Activated T-cell treated with anti-CD3 and anti-CD28 coated beads, Interleukin-2, amount 50 U/mL, for 1 hour (primary cell): ENCODE measurements at places on chromosomes 4 and X.
A peak's percentile ranks its signal among the peaks of the same experiment; 100 is the strongest.

GRCh38 chrX:7111518-7111917 is 36.0 kb upstream of the STS start:
- no peak for DNase-seq

GRCh38 chrX:124421898-124422655 is 75.7 kb downstream of the SH2D1A start:
- no peak for DNase-seq

DNA sequence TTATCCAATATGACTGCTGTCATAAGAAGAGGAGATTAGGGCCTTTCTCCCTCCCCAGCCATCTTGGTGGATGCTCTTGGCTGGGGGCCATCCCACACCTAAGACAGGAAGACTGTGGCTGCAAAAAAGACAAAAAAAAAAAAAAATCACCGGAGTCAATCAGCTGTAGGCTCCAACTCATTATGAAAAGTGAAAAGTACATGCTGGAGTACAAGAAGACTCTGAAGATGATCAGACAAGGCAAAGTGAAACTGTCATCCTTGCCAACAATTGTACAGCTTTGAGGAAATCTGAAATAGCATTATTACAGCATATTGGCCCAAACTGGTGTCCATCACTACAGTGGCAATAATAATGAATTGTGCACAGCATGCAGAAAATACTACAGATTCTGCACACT is 5.2 kb downstream of the EGFL6 start:
- DNase-seq, result no peak

DNA sequence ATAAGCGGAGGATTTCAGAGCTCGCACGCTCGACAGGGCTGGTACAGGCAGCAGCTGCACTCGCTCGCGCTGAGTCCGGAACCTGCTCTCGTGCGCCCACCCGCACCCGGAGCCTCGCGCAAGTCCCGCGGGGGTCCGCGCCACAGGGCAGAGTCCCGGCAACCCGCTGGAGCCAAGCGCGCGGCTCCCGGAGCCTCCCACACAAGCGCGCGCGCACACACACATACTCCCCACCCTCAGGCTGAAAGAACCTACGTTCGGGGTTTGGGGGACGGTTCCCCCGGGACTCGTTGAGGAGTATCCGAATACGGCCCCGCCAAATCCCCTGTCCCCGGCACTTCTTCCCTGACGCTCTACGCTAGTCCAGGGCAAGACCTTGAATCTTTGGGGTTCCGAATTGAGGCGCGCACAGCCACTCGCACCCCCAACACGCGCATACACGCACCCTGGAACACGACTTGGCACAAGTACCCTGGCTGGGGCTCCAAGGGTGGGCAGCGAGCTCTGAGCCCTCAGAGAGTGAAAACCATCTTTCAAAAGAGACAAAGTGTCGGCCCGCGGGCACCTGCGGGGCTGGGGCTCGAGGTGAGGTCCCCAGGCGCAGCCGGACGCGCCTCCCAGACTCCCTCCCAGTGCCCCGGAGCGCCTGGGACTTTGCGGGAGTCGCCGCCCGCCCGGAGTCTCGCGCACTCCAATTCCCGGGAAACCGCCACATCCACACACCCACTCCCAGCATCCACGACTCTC is 952 bp downstream of the ANOS1 start:
- DNase-seq, result no peak

DNA sequence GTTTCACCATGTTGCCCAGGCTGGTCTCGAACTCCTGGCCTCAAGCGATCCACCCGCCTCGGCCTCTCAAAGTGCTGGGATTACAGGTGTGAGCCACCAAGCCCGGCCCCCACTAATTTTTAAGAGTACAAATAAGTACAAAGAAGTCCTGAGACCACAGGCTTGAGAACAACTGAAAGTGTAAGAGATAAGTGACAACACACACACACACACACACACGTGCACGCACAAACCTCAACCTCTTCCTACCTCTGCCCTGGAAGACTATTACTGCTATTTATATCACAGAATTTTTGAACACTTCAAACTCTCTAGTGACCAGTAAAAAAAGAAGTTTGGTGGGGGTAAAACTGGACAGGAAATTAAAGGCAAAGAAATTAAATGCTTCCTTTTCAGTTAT is 7.5 kb downstream of the KLHL15 start:
- DNase-seq, result no peak

DNA sequence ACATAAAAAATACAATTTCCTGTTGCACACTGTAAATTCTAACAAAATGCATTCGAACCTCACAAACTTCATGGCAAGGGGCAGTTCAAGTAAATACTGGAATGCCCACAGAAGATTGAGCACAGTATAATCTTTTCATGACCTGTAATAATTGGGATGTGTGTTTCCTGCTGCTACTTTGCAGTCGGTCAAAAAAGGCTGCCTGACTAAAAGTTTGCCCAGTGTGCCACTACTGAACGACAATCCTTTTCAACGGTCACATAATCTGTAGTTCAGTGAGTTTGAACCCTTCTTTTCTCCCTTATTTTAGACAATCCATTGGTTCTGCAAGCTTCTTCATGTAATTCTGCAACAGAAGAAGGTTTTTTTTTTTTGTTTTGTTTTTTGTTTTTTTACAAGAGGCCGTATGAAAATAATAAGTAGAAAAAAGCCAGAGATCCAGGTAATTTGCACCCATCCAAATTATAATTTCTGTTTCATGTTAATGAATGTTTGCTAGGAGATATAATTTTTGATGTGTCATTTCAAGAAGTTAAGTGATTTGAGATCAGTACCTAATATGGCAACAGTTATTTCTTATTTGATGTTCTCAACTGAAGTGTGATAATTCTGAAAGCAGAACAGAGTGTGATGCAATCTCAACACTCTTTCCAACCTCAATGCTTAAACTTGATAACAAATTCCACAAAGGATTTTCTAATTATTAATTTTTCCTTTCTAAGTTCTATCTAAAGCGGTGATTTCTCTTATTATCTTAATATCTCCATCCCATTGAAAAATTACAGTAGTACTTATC is 237.6 kb downstream of the FSTL5 start:
- DNase-seq, result no peak

- DNase-seq, result no peak
Observed at GRCh38 chr4:59535541-59535940, 1664.6 kb upstream of the ADGRL3 start.

DNA sequence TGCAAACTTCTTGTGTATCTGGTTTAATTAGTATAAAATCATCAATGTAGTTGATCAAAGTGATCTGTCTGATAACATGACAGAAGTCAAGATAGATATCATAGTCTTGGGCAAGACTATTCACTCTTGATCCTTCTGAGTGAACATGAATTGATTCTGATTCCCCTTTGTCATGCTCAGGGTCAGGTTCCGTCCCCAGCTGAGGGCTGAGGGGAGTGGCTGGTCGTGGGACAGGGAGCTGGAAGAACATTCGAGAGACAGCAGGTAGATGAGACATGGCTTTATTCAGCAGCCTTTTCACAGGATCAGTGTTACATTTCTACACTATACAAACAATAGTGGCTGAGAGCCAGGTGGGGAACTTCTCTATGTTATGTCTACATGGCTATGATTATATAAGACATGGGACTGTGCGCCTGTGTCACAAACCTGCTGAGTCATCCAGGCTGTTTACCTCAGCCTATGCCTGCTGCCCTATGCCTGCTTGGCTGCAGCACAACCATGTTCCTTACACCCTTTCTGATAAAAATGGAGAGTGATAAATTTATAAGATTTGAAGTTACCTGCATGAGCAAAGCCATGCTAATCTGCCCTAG is 586.9 kb upstream of the NR3C2 start:
- no peak for DNase-seq

- no peak for DNase-seq
Observed at GRCh38 chr4:139489638-139490037, 35.7 kb downstream of the RAB33B start.

DNA sequence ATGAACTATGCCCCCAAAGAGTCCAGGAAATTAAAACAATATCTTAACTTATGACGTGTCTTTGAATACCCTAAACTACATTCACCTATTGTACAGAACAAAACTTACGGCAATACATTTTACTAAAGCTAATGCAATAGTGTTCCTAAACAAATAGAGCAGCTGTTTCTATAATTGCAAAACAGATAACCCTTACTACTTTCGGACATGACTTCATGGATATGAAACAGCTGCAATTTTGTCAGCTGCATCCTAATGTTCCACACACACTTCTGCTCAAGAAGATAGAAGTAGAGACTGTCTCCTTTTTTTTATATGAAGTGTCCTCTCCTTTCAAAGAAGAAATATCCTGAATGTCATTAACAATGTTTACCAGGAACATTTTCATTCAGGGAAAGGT is 174.9 kb downstream of the ACTRT1 start:
- no peak for DNase-seq

- DNase-seq, result no peak
Observed at GRCh38 chrX:120824021-120824420, 51.6 kb downstream of the CT47B1 start.

- no peak for DNase-seq
Observed at GRCh38 chr4:151799417-151800012, 38.7 kb upstream of the GATB start.

DNA sequence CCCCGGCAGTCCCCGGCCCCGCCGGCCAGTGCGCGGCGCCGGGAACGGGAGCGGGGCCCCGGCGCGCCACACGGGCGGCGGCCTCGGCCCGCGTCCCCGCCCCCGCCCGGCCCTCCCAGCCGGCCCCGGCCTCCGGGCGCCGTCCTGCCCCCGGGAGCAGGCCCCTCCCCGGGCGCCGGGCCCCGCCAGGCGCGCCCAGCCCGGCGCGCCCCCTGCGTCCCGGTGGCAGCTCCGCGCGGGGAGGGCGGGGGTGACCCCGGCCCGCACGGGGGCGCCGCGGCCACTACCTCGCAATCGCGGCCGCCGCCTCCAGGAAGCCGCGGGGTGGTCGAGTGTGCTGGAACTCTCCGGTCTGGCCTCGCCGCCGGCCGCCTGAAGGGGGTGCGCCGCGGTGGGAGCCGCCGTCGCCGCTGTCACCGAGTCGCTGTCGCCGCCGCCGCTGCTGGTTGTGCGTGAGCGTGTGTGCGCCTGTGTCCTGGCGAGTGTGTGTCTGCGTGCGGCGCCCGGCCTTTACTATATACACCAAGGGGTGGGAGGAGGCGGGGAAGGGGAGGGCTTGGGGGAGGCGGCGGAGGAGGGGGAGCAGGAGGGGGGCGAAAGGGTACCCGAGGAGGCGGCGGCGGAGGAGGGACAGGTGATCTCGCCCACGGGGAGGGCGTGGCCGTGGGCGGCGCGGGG is at the start of gene RAI2:
RAI2 (minus strand) TSS at position 488 of the 678 bp plus-strand sequence. CDS start 59,288 bp downstream, outside the sequence.
- peak; percentile 43 for DNase-seq

DNA sequence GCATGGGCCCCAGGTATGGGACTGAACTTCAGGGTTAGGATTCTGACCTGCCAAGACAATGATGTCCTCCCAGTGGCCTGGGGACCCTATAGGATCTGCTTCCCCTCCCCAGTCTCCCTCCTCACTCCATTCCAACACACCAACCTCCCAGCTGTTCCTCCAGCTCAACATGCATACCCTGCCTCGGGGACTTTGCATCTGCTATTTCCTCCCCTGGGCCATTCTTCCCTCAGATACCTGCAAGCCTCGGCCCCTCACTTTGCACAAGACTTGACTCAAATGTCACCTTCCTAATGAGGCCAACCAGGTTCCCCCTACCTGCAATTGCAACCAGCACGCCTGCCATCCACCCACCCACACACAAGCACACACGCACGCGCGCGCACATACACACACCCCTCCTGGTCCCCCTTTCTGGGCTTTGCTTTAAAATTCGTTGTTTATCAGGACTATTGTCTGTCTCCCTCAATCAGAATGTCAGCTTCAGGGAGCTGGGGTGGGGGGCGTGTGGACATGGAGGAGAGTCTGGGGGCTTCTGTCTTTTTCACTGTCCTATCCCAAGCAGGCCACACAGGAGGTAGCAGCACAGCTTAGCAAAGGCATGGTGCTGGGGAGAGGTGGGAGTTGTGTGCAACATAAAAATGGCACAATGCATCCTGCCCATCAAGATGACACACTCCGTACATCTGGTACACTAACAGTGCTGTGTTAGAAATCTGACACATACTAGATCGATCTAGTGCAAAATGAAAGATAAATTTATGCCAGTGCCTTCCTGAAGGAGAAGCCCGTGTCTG is 20.6 kb upstream of the PPP2R2C start:
- no peak for DNase-seq

GRCh38 chrX:48972220-48973164 is 848 bp upstream of the KCND1 start:
- DNase-seq, result peak; percentile 34

- no peak for DNase-seq
Observed at GRCh38 chrX:6813836-6814370, 279.0 kb upstream of the VCX3A start.

GRCh38 chr4:88610771-88611170 is 18.5 kb downstream of the HERC3 start:
- no peak for DNase-seq

- DNase-seq, result no peak
Observed at GRCh38 chr4:176270669-176271068, 1.6 kb upstream of the ASB5 start.

- no peak for DNase-seq
Observed at GRCh38 chr4:103002551-103002950, 17.0 kb downstream of the SLC9B1 start.

- DNase-seq, result peak; percentile 95
Observed at GRCh38 chr4:74444891-74445642, at the start of gene AREG. AREG (plus strand) TSS chr4:74445136; CDS start chr4:74445346, 210 bp downstream.

- DNase-seq, result no peak
Observed at GRCh38 chr4:24472161-24472510, 112.2 kb downstream of the DHX15 start.

GRCh38 chr4:71206763-71207162 is 132.1 kb upstream of the SLC4A4 start:
- DNase-seq, result no peak

DNA sequence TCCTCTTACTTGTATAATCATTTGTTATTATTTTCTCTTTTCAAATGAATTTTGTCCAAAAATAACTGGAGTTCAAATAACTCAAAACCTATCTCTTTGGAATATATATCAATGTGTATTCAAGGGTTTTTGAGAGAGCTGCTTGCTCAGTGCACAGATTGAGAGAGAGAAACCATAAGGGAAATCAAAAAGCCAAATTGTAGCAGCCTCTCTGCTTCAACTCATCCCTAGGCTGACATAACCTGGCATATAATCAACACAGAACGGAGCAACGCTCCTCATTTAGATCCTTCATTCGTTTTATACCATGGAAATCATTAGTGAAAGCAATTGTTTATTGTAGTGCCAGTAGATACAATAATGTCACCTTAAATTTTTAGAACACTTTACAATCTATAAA is 1.8 kb upstream of the GPM6A start:
- DNase-seq, result no peak

- DNase-seq, result no peak
Observed at GRCh38 chrX:10447564-10448214, 172.7 kb downstream of the MID1 start.

DNA sequence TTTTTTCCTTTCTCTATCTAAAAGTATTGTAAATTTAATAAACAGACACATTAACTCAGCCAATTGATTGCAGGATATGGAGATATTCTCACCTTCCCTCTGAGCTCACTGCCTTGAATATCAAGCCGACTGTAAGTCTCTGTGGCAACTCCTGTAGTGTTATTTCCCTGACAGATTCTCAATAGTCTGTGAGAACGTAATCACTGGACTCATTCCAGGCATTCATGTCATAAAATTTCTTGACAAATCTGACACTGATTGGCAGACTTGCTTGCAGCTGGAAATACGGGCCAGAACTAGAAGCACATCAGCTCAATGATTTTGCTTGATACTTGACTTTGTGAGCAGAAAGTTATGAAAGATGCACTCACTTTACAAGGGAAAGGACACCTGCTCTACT is 29.6 kb downstream of the FAM47B start:
- DNase-seq, result no peak

GRCh38 chrX:3678328-3678727 is 35.1 kb downstream of the PRKX start:
- DNase-seq, result no peak
